ENCODE measurements at places on chromosomes 1 and 21.

DNA sequence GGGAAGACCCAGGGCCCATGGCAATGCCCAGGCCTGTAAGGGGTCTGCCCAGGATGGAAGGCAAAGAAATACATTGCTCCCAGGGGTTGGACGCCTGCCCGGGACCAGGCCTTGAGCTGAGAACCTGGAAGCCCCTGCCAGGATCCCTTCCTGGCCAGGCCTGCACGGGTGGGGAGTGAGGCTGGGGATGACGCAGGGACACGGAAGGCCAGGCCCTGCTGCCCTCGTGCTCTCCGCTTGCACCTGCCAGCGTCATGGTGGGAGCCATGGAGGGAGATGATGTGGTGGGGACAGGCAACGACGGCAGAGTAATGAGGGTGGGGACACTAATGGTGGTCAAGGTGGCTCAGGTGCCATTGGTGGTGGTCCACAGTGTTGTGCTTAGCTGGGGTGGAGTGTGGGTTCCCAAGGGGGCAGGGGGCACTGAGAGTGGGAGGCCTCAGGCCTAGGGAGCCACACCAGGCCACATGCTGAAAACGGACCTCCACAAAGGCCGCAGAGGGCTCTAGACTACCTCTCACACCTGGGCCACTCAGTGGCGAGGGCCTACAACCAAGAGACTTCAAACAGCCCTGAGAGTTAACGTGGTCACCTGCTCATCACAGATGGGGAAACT is 4.3 kb downstream of the HES3 start:
- DNase-seq, result no peak

GRCh38 chr1:11526071-11526895 is 47.3 kb downstream of the DISP3 start:
- no peak for DNase-seq

DNA sequence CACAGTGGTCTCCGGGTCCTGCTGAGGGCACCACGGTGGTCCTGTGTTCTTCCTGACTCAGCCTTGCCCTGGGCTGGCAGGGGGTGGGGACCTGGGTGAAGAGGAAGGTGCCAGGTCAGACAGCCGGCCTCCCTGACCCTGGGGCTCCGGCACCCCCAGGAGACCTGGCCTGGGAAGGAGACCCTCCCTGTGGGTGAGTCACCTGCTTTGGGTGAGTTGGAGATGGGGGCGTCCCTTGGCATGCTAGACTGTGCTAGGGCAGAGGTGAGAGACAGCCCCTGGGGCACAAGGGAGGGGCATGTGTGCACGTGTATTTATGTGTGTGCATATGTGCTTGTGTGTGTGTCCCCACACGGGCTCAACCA is 23.4 kb downstream of the SPSB1 start:
- no peak for DNase-seq

GRCh38 chr1:117819301-117819700 is 110.1 kb downstream of the GDAP2 start:
- DNase-seq, result no peak

- no peak for DNase-seq
Observed at GRCh38 chr21:33268393-33268736, 2.2 kb downstream of the IL10RB start.

DNA sequence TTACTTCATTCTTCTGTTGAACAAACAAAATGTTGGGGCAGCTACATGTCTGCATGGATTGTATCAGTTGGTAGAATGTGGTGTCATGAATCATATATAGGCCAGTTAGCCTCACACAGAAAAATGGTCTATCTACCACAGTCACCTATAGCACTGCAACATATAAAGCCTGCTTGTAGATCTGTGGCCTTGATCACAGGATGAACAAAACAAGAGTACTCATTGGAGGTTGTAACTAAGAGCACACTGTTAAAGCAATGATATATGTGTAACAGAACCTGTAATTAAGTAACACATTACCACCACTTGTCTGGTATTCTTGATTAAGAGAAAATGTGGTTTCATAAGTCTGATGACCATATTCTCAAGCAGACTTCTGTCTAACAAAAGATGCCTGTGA is 167.3 kb upstream of the SGIP1 start:
- no peak for DNase-seq

- no peak for DNase-seq
Observed at GRCh38 chr1:98205291-98206017, 284.6 kb upstream of the DPYD start.

- DNase-seq, result no peak
Observed at GRCh38 chr21:29827236-29827635, 112.6 kb downstream of the GRIK1 start.

DNA sequence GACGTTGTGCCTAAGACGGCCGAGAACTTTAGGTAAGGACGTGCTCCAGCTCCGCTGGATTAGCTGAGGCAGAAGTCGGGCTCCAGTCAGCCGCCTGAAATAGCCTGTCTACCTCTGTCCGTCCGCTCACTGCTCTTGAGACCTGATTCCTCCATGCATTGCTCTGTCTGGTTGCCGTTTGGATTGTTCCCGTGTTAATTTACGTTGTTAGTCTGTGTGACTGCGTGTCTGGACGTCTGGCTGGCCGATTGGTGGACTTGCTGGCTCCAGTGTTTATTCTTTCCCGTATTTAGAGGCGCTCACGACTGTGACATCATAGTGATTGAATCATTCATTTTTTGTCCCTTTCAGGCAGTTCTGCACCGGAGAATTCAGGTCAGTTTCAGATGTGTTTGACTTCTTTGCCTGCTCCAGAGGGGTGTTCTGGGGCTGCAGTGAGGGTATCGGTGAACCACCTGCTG is 684 bp downstream of the PPIH start:
- DNase-seq, result no peak

DNA sequence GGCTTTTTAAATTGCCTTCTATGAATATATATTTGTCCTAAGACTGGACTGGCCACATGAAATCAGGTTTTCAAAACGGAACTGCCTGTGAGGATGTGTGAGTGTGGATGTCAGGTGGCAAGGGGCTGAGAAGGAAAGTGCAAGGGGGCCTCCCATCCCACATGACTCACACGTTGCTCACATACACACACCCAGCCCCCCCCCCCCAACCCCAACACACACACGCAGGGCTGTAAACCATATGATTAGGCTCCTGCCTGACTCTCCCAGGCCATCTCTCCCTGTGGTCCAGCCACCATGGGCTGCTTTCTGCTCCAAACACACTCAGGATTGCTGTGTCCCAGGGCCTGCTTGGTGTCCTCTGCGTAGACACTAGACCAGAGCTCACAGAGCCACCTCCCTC is 22.4 kb downstream of the DEGS1 start:
- DNase-seq, result no peak

GRCh38 chr1:22808676-22809483 is 98.2 kb downstream of the EPHB2 start:
- DNase-seq, result no peak

- no peak for DNase-seq
Observed at GRCh38 chr1:229318056-229318455, 24.8 kb downstream of the CCSAP start.

DNA sequence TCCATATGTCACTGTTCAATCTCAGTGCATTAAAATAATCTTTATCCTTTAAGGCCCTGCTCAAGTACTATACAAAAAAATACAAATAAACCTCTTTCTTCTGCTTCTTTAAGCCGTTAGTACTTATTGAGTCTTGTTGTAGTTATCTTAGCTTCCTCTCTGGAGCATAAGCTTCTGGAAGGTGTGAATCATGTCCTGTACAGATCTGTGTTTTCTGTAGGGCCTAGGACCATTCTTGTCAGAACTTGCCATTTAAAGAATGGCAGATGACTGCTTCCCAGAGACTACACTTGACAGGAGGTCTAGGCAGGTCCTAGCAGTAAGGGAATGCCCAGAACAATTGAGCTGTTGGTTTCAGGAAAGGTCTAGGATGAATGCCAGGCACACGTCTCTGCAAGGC is 12.9 kb downstream of the NEK7 start:
- no peak for DNase-seq

DNA sequence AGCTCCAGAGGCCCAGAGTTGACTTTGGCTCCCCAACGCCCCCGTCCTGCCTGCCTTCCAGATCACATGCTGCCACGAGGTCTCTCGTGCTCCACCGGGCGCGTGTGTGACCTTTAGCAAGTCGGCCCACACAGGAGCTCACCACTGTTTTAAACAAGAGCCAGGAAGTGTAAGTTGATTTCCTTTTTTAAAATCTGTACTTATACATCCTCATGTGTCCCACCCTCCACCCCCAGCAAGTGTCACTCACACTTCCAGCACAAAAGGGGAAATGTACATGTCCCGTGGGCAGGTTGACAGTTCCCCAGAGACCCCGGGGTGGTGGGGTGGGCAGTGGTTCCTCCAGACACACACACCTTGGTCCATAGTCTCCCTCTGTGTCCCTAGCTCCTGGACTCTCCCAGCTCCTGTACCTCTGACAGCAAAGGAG is 84.4 kb downstream of the STUM start:
- no peak for DNase-seq

GRCh38 chr1:75470448-75470847 is 140.5 kb downstream of the SLC44A5 start:
- no peak for DNase-seq

- no peak for DNase-seq
Observed at GRCh38 chr1:52189898-52190480, 48.1 kb downstream of the ZFYVE9 start.

GRCh38 chr1:94055459-94056122 is 65.4 kb downstream of the ABCA4 start:
- no peak for DNase-seq

- no peak for DNase-seq
Observed at GRCh38 chr21:42844411-42845113, 34.8 kb downstream of the WDR4 start.

DNA sequence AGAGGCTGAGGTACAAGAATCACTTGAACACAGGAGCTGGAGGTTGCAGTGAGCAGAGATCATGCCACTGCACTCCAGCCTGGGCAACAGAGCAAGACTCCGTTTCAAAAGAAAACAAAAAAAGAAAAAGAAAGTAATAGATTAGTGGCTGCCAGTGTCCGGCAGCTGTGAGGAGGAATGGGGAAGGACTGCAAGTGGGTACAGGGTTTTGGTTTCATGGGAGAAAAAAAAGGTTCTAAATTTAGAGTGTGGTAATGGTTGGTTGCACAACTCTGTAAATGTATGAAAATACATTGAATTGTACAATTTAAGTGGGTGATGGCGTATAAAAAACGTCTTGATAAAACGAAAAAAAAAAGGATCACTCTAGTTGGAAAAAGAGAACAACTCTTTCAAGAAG is 6.7 kb downstream of the TAF1A start:
- DNase-seq, result no peak
